ENCODE measurements at places on chromosomes 1 and 21.

DNA sequence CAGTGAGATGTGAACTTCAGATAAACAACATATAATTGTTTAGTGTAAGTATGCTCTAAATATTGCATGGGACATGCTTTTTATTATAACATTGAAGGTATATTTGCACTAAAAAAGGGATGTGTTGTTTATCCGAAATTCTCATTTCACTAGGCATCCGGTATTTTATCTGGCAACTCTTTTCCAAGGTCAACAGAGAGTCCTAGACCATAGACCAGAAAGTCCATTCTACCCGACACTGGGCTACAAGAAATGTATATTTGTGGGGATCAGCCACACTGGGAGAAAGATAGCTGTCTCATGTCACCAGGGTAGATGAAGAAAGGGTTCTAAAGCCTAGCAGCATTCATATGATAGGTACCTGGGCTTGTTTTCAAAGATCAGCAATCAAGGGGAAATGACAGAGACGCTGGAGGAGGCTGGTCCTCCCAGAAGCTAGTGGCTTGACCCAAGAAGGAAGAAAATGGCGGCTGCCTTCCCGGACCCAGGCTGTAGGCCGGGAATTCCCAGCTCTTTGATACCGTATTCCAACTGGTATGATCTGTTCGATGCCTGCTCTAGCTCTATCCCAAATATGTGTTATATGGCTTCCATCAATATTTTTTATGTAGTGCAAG, 161.1 kb upstream of the IRF2BP2 start:
- no peak for DNase-seq

DNA sequence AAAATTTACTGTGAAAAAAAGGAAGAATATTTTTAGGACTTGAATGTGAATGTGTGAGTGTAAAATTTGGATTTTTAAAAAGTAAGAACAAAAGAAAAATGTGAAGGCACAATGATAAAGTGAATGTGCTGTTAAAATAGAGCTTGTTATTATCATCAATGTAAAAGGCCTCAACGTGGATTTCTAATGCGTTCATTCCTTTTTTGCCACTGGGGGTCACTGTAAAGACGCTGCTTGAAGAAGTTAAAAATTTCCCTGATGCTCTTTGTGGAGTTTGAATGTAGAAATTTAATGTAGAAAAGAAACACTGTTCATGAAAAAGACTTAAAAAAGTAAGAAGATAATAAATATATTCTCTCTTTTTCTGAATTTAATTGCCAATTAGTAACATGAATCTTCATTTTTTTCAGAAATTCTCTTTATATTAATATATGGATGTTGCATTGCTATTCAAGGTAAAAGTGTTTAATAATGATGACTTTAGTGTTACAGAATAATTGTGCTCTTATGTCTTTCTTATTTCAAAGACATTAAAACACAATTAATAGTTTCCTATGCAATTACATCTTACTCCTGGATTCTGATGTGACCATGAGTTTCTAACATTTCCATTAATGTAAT, 161.5 kb downstream of the DNM3 start:
- peak; percentile 61 for DNase-seq

DNA sequence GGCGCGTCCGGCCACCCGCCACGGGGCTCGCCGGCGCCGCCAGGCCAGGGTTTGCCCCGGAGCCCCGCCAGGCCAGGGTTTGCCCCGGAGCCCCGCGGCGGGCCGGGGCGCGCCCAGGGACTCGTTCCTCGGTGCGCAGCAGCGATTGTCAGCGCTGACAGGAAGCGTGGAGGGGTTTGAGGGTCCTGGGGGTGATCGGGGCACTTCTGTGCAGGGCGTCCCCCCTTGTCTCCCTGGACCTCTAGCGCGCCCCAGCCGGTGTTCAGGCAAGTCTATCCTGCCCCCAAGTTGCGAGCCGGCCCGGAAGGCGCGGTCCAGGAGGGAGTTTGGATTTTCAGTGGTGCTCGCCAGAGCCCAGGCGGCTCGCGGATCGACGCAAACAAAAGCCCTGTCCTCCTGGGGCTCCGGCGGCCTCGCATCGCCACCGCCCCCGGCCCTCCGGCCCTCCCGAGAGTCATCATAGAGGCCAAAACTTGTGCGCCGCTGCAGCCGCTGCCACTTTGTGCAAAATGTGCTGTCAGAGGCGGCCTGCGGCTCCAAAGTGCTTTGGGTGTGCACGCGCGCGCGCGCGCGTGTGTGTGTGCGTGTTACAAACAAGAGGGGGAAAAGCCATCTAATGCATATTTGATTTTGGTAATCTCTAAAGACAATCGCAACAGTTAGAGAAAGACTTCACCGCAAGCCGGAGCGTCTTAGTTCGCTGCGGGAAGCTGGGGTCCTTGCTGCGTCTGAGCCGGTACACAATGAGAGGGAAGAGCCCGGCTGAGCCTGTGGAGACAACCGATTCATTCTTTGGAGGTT, 1.0 kb downstream of the ROR1 start:
- no peak for DNase-seq

GRCh38 chr1:58695206-58695605, 4.7 kb downstream of the MYSM1 start:
- no peak for DNase-seq

DNA sequence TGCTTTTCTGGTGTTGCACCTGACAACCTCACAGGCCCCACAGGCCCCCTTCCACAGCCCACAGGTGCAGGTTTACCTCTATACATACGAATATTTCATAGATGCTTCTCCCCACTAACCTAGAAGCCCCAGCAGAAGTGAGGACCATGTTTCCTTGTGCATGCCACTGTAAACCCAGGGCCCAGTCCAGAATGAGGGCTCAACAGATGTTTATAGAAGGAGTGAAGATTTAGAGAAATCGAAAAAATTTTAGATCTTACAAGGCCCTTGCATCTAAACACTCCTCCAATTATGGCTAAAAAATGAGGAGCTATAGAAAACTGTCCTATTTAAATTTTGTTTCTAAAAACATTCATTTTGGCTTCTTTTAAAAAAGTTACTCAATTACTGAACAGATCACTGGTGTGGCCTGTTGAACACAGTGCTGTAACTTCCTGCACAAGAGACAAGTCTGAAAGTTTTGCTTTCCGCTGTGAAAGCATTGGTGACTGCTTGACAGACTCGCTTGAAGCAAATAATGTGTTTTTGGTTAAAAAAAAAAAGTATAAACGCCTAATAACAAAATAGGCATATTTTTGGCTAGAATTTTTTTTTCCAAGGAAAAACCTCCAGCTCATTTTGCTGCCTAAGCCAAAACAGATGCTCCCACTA, 1.2 kb downstream of the ABCB10 start:
- DNase-seq: no peak

GRCh38 chr1:219498666-219499065, 114.2 kb downstream of the ZC3H11B start:
- DNase-seq: no peak

DNA sequence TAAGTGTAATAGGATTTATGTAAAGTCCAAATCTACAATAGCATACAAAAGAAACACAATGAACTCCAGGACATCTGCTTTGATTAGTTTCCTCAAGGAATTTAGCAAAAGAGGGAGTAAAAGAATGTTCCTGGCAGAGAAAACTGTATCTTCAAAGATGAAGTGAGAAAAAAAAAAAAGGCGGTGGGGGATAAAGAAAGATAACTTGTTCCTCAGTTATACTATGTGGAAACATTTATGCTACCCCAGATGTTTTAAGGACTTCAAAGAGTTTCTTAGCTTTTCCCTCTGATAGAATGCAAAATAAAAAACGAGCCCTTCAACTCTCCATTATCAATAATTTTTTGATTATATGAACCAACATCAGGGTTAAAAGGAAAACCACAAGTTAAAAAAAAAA, 908.9 kb upstream of the ADGRL2 start:
- no peak for DNase-seq

GRCh38 chr1:7733276-7733675, 37.8 kb upstream of the VAMP3 start:
- DNase-seq: no peak

DNA sequence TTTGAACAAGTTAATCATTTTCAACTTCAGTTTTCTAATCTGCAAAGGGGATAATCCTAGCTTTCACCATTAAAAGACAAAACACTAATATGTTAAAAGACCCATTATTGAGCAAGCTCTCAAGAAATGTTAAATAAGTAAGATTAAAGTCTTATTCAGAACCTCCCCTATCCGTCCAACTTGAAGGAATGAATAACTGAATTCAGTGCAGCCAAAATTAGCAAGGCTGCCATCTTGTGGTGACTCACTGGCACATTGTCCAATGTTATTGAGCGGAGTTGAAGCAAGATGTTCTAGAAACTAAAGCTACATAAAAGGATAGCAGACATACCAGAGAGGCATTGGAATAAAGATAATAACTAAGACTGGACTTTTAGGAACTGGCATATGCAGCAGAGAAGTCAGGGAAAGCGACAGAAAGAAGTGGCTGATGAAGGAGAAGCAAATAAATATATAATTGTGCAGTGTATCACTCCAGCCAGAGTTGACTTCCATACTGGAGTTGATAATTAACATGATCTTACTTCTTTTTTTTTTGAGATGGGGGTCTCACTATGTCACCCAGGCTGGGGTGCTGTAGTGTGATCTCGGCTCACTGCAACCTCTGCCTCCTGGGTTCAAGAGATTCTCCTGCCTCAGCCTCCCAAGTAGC, 8.2 kb upstream of the CAP1 start:
- peak; percentile 82 for DNase-seq

GRCh38 chr1:157542676-157543075, 9.6 kb downstream of the FCRL5 start:
- no peak for DNase-seq

DNA sequence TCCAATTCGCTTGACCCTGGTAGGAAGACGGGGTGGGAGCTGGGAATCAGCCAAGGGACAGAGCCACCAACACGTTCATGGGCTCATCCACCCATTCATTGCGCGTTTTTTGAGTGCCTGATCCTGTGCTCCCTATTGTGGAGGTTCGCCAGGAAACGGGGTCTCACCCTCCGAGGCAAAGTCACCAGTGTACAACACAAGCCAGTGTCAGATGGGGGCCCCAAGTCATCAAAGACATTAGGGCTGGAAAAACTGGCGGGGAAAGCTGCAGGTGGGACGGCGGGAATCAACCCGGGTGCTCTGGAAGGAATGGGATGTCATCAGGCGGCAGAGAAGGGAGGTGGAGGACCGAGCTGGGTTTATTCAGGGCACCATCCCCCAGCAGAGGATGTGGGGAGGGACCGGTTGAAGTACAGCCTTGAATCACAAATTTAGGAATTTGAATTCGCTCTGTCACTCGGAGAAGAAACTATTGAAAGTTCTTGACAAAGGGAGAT, 667 bp upstream of the NID1 start:
- no peak for DNase-seq

DNA sequence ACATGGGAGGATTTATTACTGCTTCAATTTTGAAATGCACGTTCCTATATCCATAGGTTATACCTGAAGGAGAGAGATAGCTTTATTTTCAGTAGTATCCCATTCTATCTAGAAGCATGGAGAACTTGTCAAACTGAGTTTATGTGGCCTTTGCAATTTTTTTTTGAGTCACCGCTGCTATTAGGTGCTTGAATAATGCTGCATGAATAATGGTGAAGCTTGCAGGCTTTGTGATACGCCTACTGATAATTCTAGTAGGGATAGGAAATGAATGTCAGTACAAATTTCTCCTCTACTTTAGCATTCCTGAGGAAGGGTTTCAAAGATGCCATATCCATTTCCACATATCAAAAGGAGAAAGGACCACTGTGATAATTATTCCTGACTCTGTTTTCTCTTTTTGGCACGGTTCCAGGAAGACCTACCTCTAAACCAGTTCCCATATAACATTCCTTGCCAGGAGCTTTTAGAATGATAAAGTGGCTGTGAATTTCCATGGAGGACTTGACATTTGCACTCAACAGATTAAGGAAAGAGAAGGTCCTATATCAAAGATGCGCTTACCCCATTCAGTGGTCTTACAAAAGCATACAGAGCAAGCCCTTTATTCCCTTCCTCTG, 83.5 kb downstream of the SPATA46 start:
- no peak for DNase-seq

All from activated effector memory CD4-positive, alpha-beta T cell treated with anti-CD3 and anti-CD28 coated beads, Interleukin-2, amount 50 U/mL, for 16 hours (primary cell).